Glutamatergic neuron (in vitro differentiated cells): ENCODE measurements at places on chromosomes 7 and 10. TPM values are rescaled to one million over a fixed set of nuclear protein-coding genes. Genes with fewer than 3 reads are reported as not detected.

DNA sequence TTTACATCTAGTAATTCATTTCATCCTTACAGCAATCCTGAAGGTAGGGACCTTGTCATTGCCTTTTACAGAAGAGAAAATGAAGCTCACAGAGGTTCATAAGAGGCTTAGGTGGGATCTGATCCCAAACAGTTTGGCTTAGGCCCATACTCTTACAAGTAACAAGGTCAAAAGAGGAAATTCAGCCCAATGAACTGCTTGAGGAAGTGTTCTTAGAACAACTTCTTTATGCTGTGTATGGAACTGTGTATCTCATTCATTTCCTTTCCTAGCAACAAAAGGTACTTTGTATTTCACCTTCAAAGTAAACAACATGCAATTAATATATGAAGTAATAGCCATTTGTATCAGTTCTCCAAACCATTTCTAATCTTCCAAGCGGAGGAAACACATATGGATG is 79.3 kb downstream of the AVL9 start:
- no peak for DNase-seq

The LIPF gene
- total RNA-seq = not detected

DNA sequence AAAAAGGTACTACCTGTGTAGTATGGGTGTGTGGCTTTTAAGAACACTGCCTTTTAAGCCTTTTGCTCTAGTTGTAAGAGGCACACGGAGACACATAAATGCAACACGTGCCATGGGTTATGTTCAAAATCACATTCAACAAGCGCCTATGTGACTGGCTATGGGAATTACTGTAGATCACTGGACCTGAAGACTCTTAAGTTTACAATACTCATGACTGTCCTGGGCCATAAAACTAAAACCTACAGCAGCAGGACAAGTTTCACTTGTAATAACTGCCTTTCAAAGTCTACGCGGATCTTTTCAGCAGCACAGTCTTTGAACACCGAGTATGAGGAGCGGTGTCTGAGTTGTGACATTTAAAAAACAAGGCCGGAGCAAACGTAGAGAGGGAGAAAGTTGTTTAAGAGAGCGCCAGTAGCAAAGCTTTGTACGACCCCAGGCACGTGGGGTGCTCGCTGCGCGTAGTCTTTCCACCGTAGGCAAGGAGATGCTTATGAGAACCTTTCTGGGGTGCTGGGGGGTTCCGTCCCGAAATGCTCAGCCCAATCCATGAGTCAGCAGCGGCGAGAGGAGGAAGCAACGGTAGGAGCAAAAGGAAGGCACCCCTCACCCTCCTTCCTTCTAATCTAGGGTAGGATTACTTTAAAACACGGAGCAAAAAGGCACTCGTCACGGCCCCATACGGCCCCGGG is 662 bp downstream of the DNAJC2 start:
- DNase-seq = no peak

- DNase-seq = no peak
Observed at GRCh38 chr7:44465490-44465889, 25.0 kb downstream of the NUDCD3 start.

DNA sequence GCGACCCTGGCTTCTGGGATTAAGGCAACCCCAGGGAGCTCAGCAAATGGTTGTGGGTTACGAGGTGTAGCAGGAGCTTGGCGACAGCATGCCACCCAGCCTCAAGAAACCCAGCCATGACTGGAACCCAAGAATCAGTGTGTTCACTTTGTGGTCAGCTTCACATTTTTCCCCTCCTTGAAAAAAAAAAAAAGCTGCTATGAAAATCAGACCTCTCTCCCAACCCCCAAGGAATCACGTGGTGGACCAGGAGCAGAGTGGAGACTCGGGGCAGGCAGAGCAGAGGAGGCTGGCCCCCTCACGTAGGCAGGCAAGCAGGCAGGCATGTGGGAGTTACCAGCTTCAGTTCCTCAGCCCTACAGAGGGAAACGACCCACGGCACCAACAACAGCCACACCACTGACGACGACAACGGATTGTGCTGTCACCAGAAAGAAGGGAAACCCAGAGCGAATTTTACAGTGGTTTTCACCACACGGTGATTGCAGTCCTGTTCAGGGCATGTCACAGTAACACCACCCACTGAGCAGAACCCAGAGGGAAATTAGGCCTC is 203.4 kb downstream of the SLC25A13 start:
- DNase-seq = no peak
